ENCODE measurements at places on chromosomes 7 and 10. TPM values are rescaled to one million over a fixed set of nuclear protein-coding genes. Genes with fewer than 3 reads are reported as not detected.

DNA sequence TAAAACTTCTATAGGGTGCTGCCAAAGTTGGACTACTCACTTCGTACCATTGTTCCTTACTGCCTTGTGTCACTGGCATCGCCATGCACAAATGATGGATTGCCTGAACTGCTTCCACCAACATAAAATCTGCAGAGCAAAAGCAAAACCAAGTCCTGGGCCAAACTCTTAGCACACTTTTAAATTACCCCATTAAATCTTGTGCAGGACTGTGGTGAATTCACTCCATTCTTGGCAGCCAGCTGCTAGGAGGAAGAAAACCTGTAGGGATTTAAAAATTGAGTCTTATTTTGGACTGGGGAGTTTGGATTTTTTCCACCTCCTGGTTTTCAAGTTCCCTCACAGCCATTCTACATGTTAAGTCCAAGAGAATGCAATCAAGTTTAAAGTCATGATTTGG lies 646.9 kb downstream of the SORCS3 start:
- DNase-seq = no peak

The LRRC18 gene
- total RNA-seq = not detected

GRCh38 chr7:150742286-150742968 lies 5.2 kb downstream of the GIMAP5 start:
- DNase-seq = no peak

- DNase-seq = no peak
Measured at GRCh38 chr10:87675396-87676376, 16.0 kb downstream of the PAPSS2 start.

GRCh38 chr7:26087321-26088091 lies 64.5 kb upstream of the NFE2L3 start:
- no peak for DNase-seq

DNA sequence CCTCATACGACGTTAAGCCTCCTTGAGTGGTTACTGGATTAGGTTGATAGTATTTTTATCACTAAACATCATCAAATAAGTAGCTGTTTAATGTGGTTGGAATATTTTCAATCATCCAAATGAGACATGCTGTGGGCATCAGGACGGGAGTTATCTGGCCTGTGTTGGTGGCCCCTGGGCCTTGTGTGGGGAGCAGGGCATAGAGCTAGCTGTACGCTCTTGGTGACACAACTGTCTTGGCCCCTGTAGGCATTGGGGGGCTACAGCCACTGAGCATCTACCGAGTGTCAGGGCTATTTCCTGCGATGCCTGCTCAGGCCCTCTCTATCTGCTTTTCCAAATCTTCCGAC lies 28.3 kb downstream of the BAG3 start:
- no peak for DNase-seq

GRCh38 chr7:111240371-111240770 lies 149.4 kb downstream of the LRRN3 start:
- no peak for DNase-seq

DNA sequence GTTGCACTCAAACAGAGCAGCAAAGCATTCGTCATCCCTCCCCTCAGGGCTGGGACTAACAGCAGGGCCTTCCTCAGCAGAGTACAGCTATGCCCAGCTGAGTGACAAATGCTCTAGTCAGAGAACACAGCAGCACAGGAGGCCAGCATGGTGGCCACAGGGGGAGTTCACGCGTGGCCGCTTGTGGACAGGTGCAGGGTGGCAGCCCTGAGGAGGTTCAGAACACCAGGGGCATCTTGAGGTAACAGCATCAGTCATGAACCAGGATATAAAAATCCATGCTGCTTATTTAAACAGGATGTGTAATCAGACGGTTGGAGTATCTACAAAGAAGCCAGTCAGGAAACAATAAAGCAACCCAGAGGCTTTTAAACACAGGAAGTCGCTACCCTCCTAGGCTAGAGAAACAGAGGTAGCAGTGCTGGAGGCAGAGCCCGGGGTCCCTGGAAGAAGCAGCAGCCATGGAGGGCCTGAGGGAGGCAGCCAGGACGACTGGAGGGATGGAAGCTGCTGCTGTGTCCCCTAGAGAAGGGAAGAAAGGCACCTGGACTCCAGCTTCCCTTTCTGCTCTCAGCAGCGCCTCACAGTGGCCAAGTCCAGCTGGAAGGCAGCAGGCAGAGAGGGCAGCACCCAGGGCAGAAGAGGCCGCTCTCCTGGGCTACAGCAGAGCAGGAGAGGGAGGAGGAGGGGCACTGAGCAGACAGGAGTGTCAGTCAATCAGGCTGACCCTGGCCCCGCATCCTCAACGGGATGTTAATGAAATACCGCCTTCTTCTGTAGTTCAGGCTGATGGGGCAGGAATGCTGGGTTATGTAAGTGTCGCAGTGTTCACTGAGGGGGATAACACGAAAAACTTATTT lies 70.8 kb upstream of the UCN3 start:
- DNase-seq = peak; percentile 20
